ENCODE measurements at places on chromosomes 2 and 18.
A peak's percentile ranks its signal among the peaks of the same experiment; 100 is the strongest.

- DNase-seq = no peak
Measured at GRCh38 chr2:148273158-148273691, 252.3 kb downstream of the MBD5 start.

DNA sequence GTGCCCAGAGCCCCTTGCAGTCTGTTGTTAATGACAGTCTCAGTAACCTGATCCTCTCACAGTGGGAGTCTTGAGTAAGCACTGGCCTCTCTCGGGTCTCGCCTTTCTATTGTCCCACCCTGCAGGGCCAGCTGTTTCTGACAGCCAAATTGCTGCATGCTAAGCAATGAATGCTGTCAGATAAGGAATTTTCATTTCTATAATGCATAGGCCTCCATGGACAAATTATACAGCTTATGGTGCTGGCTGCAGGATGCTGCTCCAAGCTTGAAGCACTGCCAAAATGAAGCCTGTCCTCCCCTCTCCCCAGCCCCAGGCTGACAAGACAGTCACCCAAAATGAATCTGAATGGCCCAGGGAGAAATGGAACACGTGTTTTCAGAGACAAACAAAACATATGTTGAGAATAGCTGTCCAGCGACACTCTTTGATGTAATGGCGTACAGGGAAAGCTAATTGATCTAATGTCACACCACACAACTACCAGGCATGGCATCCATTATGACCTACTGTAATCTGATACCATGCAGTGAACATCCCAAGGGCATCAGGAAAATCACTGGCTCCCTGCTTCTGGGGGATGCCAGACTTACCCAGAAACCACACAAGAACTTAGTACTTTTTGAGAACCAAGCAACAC, 36.8 kb downstream of the ACVR1 start:
- DNase-seq = no peak

- no peak for DNase-seq
Measured at GRCh38 chr2:190250421-190250820, 69.2 kb downstream of the HIBCH start.

DNA sequence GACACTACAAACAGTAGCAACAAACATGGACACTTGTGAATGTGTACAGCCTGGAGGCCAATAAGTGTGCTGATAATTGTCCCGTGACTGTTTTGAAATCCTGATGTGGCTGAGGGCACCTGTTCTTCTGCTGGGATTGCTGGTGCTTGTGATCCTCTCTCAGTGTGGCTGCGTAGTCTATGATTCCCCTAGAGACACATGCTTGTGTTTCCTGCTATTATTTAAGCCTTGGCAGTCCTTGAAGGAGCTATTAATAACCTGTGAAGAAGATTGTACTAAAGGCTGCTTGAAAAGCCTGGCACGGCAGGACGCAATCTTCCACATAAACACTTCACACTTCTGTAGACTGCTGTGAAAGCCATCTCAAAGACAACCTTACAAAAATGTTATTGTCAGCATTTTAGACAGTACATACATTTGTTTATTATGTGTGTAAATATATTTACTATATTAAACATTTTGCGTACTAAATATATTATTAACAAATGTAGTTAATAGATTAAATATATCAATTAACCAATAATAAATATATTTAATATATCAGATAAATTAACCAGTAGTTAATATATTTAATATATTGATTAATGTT, 71.4 kb downstream of the GALR1 start:
- no peak for DNase-seq

GRCh38 chr2:207226243-207226642, 60.5 kb upstream of the KLF7 start:
- DNase-seq = no peak

GRCh38 chr18:58106289-58107070, 62.5 kb downstream of the NEDD4L start:
- no peak for DNase-seq

GRCh38 chr2:183093857-183094657, 15.5 kb downstream of the DUSP19 start:
- DNase-seq = no peak

GRCh38 chr2:75605770-75606529, 40.6 kb upstream of the MRPL19 start:
- DNase-seq = no peak

DNA sequence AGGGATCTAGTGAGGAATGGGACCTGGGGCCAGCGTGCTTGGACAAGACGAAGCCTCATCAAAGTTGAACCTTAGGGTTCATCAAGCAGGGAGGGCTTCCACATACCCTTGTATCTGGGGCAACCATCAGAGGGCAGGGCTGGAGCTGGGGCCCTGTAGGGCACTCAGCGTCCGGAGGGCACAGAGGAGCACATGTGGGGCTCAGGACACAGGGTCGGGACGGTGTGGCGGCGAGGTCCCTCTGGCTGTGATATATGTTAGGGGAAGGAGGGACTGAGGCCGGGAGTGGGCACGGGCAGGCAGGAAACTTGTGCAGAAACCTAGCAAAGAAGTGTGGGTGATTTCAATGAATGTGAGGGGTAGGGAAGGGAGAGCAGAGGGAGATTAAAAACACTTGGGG, 244.0 kb downstream of the AGAP1 start:
- no peak for DNase-seq

DNA sequence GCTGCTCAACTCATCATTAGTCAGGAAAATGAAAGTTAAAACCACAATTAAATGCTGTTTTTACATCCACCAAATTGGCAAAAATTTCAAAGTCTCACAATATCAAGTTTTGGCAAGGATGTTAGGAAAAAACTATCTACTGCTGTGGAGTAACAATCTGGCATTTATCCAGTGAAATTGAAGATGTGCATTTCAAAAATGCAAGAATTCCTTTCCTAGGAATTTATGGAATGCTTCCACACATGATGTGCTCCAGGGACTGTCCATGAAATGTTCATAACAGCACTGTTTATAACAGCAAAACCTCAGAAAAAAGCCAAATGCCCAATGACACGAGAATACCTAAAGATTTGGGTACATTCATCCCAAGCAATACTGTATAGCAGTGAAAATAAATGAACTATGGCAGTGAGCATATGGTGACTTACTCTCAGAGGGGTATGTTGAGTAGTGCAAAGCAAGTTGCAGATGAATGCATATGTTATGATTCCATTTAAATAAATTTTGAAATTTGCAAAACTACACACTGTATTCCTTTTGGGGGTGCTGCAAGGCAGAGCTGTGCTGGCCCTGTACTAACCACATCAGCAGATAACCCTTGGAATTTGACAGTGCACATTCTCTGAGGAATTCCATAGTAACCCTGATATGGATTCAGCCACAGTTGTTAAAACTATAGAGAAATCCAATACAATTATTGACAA, 41.3 kb upstream of the GYPC start:
- no peak for DNase-seq

DNA sequence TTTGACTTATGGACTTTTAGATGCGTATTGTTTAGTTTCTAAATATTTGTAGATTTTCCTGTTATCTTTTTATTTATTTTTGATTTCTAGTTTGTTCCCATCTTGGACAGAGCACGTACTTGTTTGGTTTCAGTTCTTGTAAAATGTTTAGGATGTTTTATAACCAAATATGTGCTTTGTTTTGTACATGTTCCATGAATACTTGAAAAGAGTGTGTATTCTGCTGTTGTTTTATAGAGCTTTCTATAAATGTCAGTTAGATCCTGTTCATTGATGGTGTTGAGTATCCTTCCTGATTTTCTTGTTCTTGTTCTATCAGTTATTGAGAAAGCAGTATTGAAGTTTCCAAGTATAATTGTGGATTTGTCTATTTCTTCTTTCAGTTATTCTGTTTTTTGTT, 21.1 kb downstream of the VWA3B start:
- DNase-seq = no peak

DNA sequence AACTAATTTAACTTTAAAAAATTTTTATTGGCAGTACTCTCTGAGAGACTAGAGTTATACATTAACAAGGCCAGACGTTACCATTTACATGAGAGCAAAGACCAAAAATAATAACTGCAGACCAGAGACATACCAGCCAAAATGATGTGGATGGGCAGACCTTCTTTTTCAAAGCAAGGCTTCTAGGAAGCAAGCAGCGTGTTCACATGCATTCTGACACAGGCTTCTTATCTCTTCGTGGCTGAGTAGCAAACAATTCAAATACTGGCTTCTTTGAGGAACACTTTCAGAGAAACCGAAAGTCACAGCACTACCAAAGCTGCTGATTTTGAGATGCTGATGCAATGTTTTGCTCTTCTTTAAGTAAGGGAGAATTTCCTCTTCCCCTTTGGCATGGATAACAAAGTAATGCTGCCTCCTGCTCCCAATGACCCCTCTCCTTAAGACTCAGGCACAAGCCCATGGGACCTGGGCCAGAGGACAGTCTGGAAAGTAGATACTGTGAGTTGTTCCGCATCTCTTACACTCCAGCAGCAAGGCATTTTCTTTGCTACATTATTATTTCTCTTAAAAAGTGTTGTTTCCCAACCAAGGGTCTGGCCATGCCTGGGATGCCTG, 181.9 kb downstream of the MREG start:
- DNase-seq = no peak

DNA sequence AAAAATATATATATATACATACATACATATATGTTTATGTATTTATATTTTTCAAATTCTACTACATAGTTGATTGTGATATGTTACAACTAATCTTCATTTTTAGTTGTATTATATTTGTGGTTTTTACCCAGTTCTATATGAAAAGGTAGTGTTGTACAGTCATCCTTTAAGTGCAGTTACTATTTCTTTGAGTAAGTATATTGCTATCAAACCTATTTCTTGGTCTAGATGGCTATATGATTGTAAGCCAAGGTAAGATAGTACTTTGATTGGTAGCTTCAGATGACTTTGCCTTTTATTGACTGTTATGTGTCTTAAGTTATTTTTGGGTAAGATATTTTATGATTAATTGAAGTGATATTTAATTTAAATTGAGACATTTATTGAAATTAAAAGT, 89.6 kb downstream of the AGPS start:
- no peak for DNase-seq

DNA sequence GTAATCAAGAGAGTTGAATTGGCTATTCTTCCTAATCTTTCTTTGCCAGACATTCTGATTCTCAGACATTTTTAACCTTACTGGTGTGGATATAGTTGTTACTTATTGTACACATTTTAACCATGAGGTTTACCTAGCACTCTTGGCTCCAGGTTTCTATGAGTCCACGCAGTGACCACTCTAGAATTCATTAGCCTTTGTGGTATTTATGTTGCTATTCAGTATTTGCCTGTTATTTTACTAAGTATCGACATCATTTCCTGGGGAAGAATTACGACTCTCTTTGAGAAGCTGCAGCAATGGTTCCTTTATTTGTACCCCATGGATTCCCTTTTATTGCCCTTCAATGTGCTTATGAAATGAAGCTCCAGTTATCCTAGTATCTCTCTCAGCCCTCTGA, 120.7 kb downstream of the RDH14 start:
- DNase-seq = no peak

GRCh38 chr18:76494231-76495005, 624 bp downstream of the ZNF516 start:
- no peak for DNase-seq

GRCh38 chr2:85754313-85755095, 713 bp downstream of the ATOH8 start:
- peak; percentile 15 for DNase-seq

- DNase-seq = no peak
Measured at GRCh38 chr2:109385506-109385905, 228.3 kb downstream of the SEPTIN10 start.

DNA sequence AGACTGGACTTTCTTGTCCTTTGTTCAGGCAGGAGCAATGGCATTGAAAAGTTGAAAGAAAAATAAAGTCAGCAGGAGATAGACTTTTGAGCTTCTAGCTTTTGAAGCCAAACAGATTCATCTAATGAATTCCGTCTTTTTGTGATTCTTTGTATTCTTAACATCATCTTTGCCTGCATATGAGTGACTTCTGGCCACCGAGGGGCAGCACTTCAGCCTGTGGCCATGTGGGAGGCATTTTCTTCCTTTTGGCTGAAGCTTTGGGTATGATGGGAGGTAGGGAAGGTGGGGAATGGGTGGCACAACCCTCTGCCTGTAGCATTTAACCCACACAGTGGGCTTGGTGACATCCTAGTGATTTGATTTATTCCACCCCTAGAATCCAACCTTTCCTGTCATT, 220.6 kb downstream of the SETBP1 start:
- DNase-seq = no peak

DNA sequence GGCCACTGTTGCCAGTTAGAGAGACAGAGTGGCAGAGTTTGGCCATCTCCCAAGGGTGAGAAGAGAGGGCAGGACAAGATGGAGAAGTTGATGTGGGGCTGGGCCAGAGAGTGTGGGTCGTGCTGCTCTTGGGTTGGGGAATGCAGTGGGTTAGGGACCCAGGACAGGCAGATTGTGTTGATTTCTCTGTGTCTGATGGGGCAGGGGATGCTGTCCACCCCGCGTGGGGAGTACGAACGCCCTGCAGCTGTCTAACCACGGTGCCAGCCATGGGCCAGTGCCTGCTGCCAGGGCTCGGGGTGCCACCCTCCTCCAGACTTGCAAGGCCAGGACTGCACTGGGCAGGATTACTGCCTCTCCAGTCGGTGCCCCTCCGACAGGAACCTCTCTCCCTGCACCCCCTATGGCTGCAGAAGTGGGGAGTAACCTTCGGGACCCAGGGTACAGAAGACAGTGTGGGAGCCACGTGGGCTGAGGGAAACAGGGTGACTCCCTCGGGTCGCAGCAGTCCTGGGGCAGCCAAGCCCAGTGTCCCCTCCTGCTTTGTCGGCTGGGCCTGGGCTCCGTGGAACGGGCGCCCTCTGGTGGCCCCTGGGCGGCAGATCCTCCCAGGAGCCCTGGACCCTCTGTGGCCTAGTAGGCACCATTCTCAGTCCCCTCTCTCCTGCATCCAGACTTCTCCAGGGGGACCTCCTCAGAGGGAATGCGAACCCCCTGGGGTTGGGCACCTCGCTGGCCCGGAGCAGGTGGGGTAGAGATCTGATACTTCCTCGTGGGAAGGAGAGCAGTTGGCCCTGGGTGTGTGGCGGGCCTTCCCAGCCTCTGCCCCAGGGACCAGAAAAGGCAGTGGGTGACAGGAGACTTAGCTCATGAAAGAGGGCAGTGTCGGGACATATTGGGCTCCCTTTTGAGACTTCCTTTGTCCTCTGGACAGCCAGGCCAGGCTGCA, 2.7 kb downstream of the GPC1 start:
- DNase-seq = peak; percentile 27

GRCh38 chr2:150567771-150568301, 80.4 kb upstream of the RND3 start:
- no peak for DNase-seq

GRCh38 chr2:30872797-30873196, 65.6 kb upstream of the CAPN13 start:
- DNase-seq = no peak

DNA sequence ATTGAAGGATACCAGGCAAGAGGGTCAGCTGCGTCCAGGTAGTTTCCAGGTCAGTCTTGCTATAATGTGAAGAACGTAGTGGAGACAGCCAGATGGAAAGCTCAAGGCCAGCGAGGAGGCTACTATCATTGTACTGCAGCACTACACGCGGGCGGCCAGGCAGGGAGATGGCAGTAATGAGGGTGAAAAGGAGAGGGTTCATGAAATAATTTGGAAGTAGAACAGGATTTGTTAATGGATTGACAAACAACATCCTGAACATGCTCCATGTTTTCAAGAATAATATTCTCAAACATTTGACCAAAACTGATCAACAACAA, 17.1 kb downstream of the SPIRE1 start:
- DNase-seq = no peak

- peak; percentile 49 for DNase-seq
Measured at GRCh38 chr2:54013996-54014395, 43.2 kb upstream of the PSME4 start.

- DNase-seq = no peak
Measured at GRCh38 chr2:119469131-119469530, 37.5 kb downstream of the TMEM37 start.

GRCh38 chr18:54416436-54416835, 58.7 kb downstream of the C18orf54 start:
- no peak for DNase-seq

GRCh38 chr2:228037915-228038314, 143.6 kb downstream of the SPHKAP start:
- DNase-seq = no peak

Data from MM.1S (cell line).